ENCODE measurements at places on chromosomes 7 and 10.

GRCh38 chr10:77068969-77069368 is 568.6 kb downstream of the KCNMA1 start:
- no peak for DNase-seq

- DNase-seq, result no peak
These were observed 175.3 kb downstream of the MBL2 start for GRCh38 chr10:52597189-52597863.

GRCh38 chr10:125222515-125223308 is 62.3 kb upstream of the CTBP2 start:
- no peak for DNase-seq

GRCh38 chr10:17077346-17077781 is 52.2 kb downstream of the CUBN start:
- DNase-seq, result no peak

DNA sequence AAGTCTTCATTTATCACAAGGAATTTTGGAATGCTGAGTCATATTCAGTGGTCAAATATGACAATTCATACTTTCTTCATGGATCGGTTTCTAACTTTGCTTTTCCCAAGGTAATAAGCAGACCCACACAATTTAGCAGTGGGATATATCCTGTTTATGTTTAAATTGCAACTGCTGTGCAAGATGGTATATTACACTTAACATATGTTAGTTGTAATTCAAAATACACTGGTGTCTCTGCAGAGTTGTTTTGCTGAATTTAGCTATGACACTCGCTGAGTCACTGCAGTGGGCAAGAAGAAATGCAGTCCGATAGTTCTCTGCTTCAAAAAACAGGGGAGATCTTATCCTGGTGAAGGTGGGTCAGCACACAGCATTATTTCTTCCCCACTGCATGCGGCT is 194.8 kb upstream of the PTN start:
- DNase-seq, result peak; percentile 54

DNA sequence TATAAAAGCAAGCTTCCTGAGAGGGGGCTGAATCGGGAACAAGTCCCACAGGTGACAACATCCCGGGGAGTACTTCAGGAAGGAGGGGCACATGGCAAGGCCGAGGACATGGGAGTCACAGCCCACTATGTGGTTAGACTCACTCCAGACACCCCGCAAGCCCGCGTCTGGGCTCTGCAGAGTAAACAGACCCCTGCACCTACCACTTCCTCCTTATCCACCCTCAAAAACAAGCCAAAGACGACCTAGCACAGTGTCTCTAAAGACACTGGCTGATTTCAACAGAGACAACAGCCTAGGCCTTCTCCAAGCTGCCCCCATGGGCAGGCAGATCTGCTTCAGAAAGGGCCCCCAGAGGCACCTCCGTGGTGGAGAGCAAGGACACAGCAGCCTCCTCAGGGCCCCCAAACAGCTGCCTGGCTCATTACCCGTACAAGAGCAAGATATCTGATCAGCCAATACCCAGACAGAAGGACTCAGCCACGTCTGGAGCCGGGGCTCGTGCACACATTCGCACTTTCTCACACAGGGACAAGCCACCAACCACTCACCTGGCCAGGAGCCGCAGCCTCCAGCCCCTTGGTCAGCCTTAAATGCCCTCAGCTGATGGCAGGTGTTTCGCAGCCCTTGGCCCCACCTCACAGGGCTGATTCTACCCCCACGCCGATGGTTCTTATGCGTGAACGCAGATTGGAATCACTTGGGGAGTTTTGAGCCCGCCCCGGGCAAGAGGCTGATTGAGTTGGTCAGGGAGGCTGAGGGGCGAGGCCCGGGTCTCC is 10.7 kb upstream of the KPNA7 start:
- DNase-seq, result no peak

- DNase-seq, result no peak
These were observed 116.5 kb upstream of the LRRN3 start for GRCh38 chr7:110974441-110974840.

DNA sequence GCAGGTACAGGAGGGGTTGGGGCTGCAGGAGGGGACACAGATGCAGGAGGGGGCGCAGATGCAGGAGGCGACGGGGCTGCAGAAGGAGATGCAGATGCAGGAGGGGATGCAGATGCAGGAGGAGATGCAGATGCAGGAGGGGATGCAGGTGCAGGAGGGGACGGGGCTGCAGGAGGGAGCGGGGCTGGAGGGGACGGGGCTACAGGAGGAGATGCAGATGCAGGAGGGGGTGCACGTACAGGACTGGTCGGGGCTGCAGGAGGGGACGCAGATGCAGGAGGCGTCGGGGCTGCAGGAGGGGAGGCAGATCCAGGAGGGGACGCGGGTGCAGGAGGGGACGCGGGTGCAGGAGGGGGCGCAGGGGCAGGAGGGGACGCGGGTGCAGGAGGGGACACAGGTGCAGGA is 66.5 kb downstream of the VWA2 start:
- no peak for DNase-seq

GRCh38 chr7:70301673-70302185 is 703.5 kb downstream of the AUTS2 start:
- DNase-seq, result no peak

DNA sequence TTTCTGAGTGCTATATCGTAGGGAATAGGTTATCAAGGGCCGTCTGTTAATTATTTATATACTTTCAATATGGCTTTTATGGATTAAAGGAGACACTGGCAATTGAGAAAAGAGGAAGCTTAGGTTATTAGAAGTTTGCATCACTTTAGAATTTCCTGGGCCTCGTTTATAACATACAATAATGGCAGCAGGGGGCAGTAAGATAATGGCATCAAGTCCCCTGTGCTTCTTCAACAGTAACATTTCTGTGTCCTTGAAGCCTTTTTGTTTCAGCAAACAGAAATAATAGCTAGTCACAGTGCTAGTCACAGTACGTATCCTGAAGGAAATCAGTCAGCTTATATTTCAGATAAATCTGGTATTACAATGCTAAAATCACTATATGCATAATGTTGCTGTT is 41.9 kb downstream of the SPAM1 start:
- DNase-seq, result no peak

- DNase-seq, result no peak
These were observed 39.0 kb downstream of the SEMA3C start for GRCh38 chr7:80879849-80880248.

DNA sequence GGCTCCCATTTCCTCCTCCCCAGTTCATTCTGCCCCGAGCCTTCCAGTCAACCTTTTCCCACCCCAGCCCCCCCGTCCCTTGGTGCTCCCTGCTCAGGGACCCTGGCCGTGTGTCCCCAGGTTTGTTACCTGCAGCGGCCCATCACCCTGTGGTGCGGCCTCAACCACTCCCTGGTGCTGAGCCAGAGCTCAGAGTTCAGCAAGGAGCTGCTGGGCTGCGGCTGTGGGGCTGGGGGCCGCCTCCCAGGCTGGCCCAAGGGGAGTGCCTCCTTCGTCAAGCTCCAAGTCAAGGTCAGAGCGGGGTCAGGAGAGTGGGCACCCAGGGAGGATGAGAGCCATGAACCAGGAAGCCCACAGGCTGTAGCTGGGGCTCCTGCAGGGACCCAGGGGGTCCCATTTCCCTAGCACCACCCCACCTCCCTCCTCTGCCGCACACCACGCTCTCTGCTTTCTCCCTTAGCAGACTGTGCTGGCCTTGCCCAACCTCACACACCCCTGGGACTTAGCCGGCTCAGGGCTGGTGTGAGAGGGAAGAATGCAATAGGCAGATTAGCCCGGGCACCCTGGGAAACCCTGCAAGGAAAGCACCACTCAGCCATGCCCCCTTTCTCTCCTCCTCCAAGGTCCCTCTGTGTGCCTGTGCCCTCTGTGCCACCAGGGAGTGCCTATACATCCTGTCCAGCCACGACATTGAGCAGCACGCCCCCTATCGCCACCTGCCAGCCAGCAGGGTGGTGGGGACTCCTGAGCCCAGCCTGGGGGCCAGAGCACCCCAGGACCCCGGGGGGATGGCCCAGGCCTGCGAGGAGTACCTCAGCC is 2.0 kb upstream of the PCOLCE start:
- DNase-seq, result no peak

DNA sequence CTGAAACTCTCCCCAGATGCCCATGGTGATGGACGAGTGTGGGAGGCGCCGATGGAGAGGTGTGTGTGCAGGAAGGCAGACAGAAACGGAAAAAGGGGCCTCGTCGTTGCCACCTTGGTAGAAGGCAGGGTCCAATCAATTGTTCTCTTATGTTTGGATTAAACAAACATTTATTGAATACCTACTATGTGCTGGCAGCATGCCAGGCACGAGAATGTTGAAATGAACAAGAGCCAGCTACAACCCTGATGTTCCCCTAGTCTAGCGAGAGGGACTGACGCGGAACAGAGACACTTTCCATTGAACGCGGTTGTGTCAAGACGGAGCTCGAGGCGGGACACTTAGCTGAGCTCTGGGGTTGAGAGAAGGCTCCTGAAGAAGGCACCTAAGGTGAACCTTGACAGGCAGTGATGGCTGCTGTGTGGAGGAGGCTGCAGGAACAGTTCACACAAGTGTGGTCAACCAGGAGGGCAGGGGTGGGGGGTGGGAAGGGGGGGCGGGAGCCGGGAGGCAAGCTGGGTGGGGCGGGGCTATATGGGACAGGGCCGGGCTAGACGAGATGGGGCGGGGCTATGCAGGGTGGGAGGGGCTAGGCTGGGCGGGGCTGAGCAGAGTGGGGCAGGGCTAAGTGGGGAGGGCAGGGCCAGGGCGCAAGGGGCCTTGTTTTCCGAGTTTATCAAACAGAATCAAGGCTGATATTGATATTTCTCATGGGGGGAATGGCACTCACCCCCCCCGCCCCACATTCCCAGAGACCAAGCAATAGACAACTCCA is 181.0 kb downstream of the GATA3 start:
- no peak for DNase-seq

All from fibroblast of skin of left biceps (primary cell).